ENCODE measurements at places on chromosomes 5 and 9.

- no peak for DNase-seq
Measured at GRCh38 chr9:125961072-125961471, 213.9 kb downstream of the PBX3 start.

- DNase-seq: no peak
Measured at GRCh38 chr5:132001647-132002561, 9.6 kb downstream of the ACSL6 start.

DNA sequence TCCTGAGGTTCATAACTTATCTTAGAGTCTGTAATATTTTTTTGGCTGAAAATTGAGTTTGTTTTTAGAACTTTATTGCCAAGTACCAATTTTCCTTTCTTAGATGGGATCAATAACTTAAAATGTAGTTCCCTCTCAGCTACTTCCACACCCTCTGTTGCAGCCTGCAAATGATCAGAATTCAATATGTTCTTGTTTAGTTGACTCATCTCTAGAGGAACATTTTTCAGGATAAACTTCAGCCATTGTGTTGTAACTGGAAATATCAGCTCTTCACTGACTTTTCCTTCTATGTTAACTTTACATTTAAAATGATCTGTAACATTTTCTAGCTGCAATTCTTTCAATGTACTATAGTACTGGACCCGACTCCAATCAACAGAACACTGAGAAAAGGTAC, 115.7 kb downstream of the ESM1 start:
- DNase-seq: no peak

GRCh38 chr5:91641730-91642350, 258.7 kb upstream of the ARRDC3 start:
- no peak for DNase-seq

GRCh38 chr5:143473481-143473880, 70.0 kb upstream of the NR3C1 start:
- no peak for DNase-seq

Data from KG1 (cell line).